ENCODE measurements at places on chromosomes 6 and 20. TPM values are rescaled to one million over a fixed set of nuclear protein-coding genes. Genes with fewer than 3 reads are reported as not detected.
A peak's percentile ranks its signal among the peaks of the same experiment; 100 is the strongest.

DNA sequence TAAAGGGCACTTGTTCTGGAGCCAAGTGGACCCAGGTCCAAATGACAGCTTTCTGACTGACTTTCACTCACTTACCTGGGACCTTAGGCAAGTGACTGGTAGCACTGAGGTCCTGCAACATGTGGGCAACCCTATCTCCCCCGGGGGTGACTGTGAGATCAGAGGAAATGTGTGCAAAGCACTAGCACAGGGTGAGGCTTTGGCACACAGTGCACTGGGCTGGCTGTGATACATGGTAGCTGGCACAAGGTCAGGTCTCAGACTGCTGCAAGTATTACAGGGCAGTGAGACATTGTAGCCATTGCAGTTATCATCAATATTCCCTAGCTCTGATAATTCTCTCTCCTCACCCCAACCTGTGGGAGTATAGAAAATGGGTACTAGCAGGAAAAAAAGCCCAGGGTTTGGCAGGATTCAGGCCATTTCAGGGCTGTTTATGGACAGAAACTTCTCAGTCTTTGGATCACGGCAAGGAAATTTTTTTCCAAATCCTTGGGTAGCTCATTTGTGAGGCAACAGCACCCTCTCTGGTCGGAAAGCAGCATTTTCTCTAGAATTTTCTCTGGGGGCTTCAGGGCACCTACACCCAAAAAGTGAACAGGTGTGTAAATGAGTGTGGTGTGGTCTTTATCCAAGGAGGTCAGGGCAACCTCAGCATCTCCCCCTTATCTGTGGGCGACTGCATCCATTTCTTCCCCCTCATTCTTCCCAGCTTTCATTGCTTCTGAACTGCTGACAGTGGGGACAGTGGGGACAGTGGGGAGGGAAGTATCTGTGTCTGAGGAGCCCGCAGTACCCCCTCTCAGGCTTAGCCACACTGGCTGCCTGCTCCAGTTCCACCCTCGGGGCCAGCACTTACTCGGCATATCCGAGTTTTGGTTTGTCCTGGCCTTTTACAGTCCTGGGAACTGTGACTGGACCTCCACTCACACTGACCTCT is 148.7 kb upstream of the PHACTR3 start:
- DNase-seq = peak; percentile 33

DNA sequence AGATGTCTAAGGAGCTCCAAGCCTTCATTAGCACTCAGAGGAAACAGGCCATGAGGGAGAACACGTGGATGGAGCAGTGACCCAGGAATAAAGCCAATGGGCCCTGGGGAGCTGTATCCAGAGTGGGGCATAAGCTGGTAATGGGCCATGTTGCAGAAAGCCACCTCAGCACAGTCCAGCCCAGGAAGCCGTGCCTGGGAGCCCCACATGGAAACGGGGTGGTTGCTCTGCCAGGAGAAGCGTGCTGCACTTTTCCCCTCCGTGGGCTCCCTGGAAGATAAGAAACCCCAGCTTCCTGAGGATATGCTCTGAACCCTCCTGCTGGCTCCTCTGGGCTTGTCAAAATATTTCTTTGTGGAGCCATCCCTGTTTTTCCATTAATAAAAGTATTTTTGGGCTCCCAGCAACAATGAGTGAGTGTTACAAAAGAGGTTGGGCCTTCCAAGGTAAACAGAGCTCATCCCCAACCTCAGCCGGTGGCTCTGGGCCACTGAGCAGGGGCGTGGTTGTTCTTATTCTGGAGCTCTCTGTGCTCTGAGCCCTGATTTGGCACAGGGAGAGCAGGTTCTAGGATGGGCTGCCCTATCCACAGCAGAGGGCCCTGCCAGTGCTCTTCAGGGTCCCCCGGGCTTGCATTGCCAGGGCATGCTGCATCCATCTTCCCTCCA is 31.2 kb upstream of the NFATC2 start:
- no peak for DNase-seq

DNA sequence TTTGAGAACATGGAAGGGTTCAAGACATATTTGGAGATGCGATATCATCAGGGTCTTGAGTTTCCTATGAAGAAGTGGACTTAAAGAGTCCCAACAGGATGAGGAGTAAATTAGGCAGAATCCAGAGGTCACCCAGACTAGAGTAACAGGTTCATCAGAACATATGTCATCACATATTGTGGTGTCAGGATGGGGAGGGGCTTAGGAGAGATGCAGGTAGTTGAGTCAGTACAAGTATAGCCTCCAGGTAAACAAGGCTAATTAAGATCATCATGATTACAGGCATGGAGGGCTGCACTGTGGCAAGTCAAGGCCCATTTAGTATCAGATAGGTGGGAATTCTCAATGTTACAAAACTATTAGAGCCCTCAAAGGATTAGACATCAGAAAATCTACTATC is 90.1 kb upstream of the PAK5 start:
- no peak for DNase-seq

DNA sequence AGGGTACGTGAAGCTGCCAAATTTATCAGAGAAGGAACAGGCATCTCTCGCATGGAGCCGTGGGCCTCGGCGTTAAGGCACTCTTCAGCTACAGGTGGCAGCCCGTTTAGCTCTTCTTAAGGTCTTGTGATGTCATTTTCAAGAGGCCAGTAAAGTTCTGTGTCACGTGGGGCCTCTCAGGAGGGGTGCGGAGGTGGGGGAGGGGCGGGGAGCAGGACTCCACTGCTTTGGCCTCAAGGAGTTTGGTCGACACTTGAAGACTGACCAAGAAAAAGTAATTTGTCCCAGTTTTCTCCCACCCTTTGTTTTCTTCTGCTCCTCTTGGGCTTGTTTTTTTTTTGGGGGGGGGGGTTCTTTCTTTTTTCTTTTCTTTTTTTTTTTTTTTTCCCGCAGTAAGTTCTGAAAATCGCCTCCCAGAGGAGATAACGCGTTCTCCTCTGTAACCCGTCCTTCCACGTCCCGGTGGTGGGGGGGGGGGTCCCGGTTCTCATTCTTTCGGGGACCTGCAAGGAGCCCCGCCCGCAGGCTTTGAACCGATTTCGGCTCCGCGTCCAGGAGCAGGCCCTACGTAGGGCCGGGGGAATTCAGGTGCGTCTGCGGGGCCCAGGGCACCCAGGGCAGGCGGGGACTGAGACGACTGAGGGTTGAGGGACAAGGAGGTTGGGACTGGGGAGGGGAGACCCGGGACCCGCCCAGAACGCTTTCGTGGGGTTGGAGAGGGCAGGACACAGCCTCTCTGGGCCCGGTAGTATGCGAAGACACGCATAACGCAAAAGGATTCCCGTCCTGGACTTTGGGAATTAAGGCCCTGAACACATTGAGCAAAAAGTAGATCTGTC is 26.0 kb downstream of the GPX6 start:
- DNase-seq = peak; percentile 91

DNA sequence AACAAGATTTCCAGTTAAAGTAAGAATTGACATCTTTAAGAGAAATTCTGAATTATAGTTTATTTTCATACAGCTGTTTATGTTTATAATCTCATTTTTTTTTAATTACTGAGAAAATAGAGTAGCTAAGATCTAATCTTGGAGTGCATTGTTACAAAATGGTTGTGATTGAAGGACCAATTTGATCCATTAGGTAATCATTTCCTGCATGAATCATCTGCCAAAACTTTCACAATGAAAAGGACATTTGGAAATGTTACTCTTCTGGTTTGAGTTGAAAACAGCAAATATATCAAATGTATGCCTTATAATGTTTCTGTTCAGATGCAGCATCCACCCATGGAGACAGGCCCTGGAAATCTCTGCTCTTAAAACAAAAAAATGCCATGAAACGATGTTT is 19.0 kb downstream of the TUBB2A start:
- no peak for DNase-seq

DNA sequence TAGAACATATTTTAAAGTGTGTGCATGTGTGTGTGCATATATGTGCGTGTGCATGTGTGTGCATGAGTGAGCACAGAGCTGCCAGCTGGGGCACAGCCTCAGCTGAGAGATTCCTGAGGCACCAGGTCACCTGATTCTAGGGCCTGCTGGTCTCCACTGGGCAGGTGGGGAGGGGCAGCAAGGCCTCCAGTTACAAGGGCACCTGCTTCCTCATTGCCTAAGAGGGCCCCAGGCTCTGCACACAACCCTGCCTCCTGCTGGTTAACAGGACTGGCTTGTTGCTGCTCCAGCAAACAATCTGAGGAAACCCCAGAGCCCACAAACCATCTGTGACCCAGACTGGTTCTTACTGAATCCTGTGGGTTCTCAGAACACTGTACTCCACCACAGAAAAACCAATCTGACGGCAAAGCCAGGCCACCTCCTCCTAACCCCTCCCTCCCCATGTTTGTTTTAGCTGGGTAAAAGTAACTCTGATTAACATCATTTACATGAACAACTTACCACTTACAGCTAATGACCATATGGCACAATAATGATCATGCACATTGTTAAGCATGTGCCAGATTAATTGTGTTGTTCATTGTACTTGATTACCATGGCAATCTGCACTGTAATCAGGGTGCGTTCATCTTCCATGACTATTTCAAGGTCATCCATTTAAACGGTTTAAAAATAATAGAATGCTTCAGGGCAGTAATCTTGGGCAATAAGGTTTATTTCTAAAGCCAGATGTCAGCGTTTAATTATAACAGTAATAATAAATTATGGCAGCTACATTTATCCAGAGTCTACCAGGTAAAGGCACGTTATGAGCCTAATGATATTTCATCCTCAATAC is 23.1 kb upstream of the UBE2J1 start:
- DNase-seq = no peak

DNA sequence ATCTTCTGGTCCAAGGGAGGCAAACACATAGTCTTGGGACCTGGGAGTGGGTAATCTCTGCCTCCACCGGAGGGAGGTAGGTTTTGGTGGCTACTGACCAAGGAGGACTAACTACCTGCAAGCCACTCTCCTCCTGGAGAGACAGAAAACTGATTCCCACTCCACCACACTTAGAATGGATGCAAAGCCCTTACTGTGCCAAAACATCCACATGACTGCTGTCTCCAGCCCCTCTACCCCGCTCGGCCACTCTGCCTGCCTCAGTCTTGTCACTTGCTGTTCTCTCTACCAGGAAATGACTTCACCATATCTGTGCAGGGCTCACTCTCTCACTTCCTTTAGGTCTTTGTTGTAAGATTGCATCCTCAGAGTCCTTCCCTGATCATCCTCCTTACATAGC is 129.5 kb upstream of the ARG1 start:
- DNase-seq = no peak

DNA sequence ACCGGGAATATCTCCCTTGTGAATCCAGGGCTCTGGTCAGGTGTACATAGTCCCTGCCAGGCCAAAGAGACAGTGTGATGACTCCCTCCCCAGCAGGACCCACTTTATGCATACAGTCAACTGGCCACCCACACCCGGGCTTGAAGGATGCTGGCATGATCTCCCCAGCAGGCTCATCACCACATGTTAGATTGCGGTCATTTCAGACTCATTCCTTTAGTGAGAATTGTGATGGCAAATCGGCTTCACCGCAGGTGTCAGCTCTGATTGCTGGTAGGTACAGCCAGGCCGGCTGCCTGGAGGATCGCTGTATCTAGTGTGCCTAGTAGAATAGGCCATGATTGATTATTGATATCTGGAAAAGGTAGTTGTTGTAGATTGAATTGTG is 24.5 kb downstream of the CD83 start:
- no peak for DNase-seq

GRCh38 chr6:4922488-4923037 is 81.3 kb downstream of the RPP40 start:
- DNase-seq = no peak

DNA sequence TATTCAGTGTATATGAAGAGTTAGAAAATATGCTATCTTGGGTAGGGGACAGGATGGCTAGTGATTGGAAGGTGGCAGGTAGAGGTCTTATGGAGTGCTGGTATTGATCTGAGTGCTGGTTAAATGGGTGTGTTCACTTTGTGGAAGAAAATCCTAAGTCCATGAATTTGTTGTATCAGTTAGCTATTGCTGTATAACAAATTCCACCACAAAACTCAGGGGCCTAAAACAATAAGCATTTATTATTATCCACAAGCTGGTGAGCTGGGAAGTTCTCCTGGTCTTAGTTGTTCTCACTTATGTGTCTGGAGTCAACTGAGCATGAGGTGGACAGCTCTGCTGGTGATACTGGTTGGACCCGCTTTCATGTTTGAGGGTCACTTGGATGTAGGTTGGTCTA is 212.2 kb upstream of the PLCB4 start:
- no peak for DNase-seq

DNA sequence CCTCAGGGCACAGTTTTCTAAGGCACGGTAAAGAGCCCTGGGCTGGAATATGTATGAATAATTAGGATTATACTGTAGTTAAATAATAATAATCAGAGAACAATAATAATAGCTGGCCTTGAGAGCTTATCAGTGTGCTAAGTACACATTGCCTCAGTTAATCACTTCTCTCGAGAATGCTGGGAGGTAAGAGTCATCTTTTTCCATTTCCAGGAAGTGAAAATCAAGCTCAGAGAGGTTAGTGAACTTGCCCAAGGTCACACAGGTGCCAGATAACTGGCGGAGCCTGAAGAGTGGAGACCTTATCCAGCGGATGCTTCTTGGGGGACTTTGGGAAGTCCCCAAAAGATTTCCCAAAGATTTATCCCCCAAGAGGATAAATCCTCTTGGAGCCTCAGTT is 19.4 kb upstream of the CBFA2T2 start:
- DNase-seq = no peak

GRCh38 chr20:689348-689747 is 13.7 kb upstream of the SCRT2 start:
- DNase-seq = no peak

DNA sequence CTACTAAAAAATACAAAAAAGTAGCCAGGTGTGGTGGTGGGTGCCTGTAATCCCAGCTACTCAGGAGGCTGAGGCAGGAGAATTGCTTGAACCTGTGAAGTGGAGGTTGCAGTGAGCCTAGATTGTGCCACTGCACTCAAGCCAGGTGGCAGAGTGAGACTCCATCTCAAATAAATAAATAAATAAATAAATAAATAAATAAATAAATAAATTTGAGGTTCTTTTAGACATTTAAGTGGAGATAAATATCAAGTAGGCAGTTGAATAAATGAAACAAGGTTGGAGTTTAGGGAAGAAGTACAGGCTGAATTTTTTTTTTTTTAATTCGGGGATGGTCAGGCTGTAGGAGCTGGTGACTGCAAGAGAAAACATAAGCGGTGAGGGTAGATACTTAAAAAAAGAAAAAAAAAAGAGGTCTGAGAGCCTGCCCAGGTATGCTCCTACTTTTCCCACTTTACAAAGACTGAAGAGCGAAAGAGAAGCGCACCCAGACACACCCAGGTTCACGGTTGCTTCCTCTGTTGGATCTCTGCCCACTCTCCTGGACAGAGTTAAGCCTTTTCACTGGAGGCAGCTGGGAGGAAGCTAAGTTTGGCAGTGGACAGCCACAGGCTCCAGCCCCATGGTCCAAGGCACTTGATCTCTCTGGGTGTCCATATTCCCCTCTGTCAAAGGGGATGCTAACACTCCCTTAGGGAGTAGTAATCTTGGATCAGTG is 100.9 kb upstream of the PRDM1 start:
- DNase-seq = no peak

SLC13A3 gene
- 0.19 TPM for polyA plus RNA-seq

BTN1A1 gene
- polyA plus RNA-seq = not detected

KCNK16 gene
- not detected for polyA plus RNA-seq

ELOVL5 gene
- 82.1 TPM for polyA plus RNA-seq

ADGRF1 gene
- not detected for polyA plus RNA-seq
